ENCODE measurements at places on chromosomes 5 and 9. TPM values are rescaled to one million over a fixed set of nuclear protein-coding genes. Genes with fewer than 3 reads are reported as not detected.
A peak's percentile ranks its signal among the peaks of the same experiment; 100 is the strongest.

Gene GABRA1
- not detected for total RNA-seq

Gene BTF3
- total RNA-seq: 347 TPM

GRCh38 chr5:83306572-83307241, 164.8 kb upstream of the VCAN start:
- H3K27ac ChIP-seq: no peak overlapping the region
- no peaks in the 10 kb centered on the region for H3K36me3 ChIP-seq
- H3K4me1 ChIP-seq: no peaks in the 10 kb centered on the region
- no peak overlapping the region for H3K4me3 ChIP-seq

DNA sequence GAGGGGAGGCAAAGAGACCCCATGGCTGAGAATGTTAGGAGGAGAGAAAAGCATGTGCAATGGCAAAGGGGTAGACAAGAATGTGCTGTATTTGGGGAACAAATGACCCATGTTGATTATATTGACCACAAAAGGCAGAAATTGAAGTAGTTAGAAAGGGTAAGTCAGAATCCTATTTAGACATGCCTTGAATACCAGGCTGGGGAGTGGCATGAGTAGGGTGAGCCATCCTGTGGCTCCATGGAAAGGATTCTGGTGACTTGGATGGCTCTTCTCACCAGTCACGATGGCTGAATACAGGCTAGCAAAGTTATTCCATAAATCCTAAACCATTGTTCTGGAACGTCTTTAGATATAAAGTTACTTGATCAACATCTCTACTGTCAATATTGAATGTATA, 73.4 kb upstream of the MEF2C start:
- H3K27ac ChIP-seq: no peak overlapping the region
- H3K4me1 ChIP-seq: peaks cover 27% of the 10 kb centered on the region
- H3K4me3 ChIP-seq: no peak overlapping the region
- no peak for DNase-seq

Gene SYK
- 10.7 TPM for total RNA-seq

- no peak for DNase-seq
- no peaks in the 10 kb centered on the region for H3K27me3 ChIP-seq
- peak overlapping the region; percentile 59 for H3K27ac ChIP-seq
- no peak overlapping the region for H3K4me3 ChIP-seq
These were observed 34.8 kb upstream of the RICTOR start for GRCh38 chr5:39108987-39109386.

DNA sequence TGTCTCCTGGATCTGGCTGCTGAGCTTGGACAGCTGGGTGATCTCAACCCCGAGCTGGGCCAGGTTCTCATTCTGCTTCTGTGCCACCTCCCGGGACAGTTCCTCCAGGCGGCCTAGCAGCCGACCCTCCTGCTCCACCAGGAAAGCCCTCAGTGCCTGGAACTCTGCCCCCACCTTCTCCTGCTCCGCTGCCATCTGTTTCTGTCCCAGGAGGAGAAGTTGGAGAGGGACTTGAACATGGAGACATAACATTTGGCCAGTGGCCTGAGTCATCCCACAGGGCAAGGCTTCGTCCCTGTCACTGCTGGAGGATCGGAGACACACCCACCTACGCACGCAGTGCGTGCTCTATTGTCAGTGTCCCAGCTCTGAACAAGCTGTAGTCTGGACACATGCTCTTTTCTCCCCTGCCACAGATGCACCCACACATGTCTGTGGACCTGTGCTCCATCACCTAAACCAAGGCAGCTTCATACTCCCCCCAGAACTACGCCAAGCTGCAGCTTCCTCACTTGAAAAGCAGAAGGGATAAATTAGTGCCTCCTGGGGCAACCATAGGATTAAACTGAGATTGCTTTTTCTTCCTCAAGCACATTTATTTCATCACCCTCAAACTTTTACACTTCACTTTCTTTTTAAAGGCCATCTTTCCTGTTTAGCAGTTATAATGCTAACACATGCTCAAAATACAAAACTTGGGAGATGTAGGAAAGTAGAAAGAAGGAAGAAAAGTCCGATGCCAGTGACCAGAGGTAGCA, 4.9 kb downstream of the TRIM7 start:
- H3K27ac ChIP-seq: peak overlapping the region; percentile 7
- no peak for DNase-seq
- peaks cover 17% of the 10 kb centered on the region for H3K4me1 ChIP-seq
- peaks cover 15% of the 10 kb centered on the region for H3K27me3 ChIP-seq
- peak overlapping the region; percentile 40 for H3K4me3 ChIP-seq
- no peaks in the 10 kb centered on the region for H3K36me3 ChIP-seq

DNA sequence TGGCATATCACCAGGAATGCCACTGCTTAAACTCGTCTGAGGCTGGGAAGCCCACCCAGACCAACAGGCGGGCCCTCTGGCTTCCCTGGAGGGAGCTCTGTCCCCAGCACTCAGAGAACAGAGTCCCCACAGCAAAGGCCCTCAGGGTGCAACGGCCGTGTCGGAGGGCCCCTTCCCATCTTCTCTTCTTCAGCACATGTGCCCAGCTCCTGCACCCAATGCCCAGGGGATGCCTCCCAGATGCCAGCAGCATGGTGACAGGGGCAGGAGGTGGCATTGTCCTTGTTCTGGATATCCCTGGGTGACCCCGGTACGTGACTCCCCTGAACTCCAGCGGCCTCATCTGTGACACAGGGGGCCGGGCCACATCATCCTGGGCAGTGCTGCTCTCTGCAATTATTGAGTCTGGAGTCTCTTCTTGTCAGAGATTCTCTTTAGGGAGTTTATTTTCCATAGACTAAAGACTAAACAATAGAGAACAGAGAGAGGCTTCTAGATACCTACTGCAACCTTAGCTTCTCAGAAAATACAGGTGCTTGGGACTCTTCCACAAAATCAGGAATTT, 13.6 kb upstream of the OLFM1 start:
- H3K4me3 ChIP-seq: no peak overlapping the region
- no peak overlapping the region for H3K27ac ChIP-seq
- no peak for DNase-seq

DNA sequence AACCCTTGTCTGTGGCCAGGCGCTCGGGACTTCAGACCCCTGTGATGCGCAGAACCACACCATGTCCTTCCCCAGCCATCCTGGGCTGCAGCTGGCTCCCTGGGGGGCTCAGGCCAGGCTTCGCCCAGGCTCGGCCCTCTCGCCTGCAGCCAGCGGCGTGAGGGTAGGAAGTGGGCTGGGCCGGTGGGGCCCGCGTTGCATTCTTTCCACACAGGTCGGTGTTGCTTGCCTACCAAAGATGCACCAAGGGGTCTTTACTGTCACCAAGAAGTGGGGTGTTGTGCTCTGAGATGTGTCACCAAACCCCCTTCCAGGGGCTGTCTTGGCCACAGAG, 48.3 kb upstream of the RNF130 start:
- H3K4me1 ChIP-seq: peaks cover 16% of the 10 kb centered on the region
- H3K4me3 ChIP-seq: no peak overlapping the region
- DNase-seq: no peak
- H3K36me3 ChIP-seq: no peaks in the 10 kb centered on the region
- H3K27me3 ChIP-seq: peaks cover 15% of the 10 kb centered on the region
- H3K27ac ChIP-seq: no peak overlapping the region

- H3K36me3 ChIP-seq: no peaks in the 10 kb centered on the region
- no peak overlapping the region for H3K27ac ChIP-seq
- DNase-seq: no peak
- H3K4me3 ChIP-seq: no peak overlapping the region
- no peaks in the 10 kb centered on the region for H3K4me1 ChIP-seq
These were observed 55.3 kb downstream of the FBXO4 start for GRCh38 chr5:41980396-41980795.

GRCh38 chr9:21684831-21685362, 117.5 kb upstream of the MTAP start:
- no peaks in the 10 kb centered on the region for H3K27me3 ChIP-seq
- no peaks in the 10 kb centered on the region for H3K36me3 ChIP-seq
- no peak for DNase-seq

DNA sequence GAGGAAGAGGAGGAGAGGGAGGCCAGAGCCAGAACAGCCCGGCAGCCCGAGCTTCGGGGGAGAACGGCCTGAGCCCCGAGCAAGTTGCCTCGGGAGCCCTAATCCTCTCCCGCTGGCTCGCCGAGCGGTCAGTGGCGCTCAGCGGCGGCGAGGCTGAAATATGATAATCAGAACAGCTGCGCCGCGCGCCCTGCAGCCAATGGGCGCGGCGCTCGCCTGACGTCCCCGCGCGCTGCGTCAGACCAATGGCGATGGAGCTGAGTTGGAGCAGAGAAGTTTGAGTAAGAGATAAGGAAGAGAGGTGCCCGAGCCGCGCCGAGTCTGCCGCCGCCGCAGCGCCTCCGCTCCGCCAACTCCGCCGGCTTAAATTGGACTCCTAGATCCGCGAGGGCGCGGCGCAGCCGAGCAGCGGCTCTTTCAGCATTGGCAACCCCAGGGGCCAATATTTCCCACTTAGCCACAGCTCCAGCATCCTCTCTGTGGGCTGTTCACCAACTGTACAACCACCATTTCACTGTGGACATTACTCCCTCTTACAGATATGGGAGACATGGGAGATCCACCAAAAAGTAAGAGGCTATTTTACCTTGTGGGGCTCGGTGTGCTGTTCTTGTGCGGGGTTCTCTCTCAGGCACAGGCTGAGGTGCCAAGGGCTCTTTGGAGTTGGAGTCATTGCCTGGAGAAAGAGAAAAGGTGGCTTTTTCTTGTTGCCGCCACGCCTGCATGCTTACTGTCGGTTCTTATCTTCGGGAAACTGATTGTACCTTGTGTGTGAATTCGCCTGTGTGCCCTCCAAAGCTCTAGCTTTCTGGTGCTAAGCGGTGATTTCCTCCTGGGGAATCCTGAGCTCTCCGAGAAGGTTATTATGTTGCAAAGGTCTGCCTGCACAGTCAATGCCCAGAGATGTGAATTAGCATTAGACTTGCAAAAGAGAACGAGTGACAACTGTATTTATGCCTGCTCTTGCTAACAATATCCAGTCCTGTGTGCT, at the start of gene ISL1:
TSS of gene ISL1 (plus strand) at position 318 of the 991 bp plus-strand sequence. CDS start at position 542, 224 bp downstream.
- peaks cover 25% of the 10 kb centered on the region for H3K4me1 ChIP-seq
- H3K27ac ChIP-seq: peak within 1 kb of the TSS; percentile 99
- peak; percentile 90 for DNase-seq

Gene PCDHGB4
- total RNA-seq: 40.8 TPM

DNA sequence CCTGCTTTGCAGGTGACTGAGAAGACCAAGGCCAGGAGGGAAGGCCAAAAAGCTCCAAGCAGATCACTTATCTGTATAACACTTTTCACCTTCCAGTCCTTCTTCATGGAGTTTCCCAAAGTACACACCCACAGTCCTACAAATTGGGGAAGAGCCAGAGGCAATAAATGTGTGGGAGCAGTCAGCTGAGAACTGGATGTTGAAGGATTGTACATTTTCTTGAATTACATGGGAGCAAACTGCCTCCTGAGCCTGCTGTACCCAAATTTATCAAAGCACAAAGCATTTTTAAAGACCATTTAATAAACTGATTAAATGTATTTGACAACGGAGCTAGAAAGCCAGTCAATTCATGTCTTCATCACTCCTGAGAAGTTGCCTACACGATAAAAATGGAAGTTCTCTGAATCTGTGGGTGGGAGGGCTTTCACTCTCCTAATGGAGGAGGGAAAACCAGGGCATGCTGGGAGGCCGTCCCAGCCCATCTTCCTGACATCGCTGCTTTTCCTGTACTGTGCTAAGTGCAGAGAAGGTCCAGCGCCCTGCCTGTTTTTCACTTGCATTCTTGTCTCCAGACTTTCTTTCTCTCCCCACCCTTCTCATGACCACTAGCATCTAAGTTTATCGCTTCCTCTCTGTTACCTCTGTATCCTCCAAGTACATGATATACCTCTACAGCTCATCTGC, 79.0 kb downstream of the KCNIP1 start:
- no peaks in the 10 kb centered on the region for H3K27me3 ChIP-seq
- H3K4me1 ChIP-seq: no peaks in the 10 kb centered on the region
- no peak overlapping the region for H3K27ac ChIP-seq
- H3K4me3 ChIP-seq: no peak overlapping the region
- no peak for DNase-seq

Gene SH3GL2
- 8.1 TPM for total RNA-seq

- DNase-seq: peak; percentile 50
- H3K27me3 ChIP-seq: peaks cover 8% of the 10 kb centered on the region
- peaks cover 28% of the 10 kb centered on the region for H3K4me1 ChIP-seq
- H3K27ac ChIP-seq: peak overlapping the region; percentile 79
- peak overlapping the region; percentile 44 for H3K4me3 ChIP-seq
These were observed 105.2 kb downstream of the TRIM32 start for GRCh38 chr9:116792271-116792670.

Gene PCDHGA5
- total RNA-seq: 4.6 TPM

Gene TSSK1B
- total RNA-seq: 0.54 TPM

DNA sequence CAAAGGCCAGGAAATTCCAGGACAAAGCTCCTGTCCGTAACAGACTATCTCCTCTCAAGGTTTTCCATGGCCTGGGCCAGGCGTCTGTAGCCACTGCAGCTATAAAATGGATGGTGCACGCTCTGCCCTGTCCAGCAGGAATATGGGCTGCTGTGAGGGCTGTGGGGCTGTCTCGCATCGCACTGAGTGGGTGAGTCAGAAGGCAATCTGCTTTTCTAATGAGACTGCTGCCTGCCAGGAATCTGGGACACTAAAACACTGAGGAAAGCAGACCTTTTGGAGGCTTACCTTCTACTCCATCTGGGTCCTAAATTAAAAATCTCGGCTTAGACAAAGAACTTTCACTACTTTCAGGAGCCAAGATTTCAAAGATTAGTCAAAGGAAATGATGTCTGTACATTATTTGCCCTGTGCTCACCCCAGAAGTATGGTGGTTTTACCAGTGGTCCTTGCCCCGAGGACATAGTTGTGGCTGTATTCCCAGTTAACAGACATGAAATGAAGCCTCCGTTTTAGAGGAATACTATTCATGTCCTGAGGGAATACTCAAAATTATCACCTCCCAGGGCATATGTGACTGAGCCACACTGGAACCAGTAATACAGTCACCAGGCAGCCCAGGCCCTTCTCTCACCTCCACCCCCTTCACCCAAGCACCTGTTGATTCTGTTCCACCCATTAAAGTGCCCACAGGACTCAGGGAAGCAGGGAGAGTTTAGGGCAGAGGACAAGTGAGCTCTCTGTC, 56.4 kb downstream of the PFDN1 start:
- peak overlapping the region; percentile 59 for H3K4me3 ChIP-seq
- H3K36me3 ChIP-seq: peaks cover 4% of the 10 kb centered on the region
- H3K27ac ChIP-seq: peak overlapping the region; percentile 85
- H3K4me1 ChIP-seq: peaks cover 37% of the 10 kb centered on the region
- no peak for DNase-seq
- H3K27me3 ChIP-seq: peaks cover 17% of the 10 kb centered on the region

- H3K4me3 ChIP-seq: no peak overlapping the region
- no peaks in the 10 kb centered on the region for H3K36me3 ChIP-seq
- peaks cover 2% of the 10 kb centered on the region for H3K27me3 ChIP-seq
- no peak for DNase-seq
These were observed 137.1 kb upstream of the TRIM32 start for GRCh38 chr9:116549786-116550660.

All from glutamatergic neuron (in vitro differentiated cells).